Stimulated activated CD8-positive, alpha-beta memory T cell treated with anti-CD3 and anti-CD28 coated beads, Interleukin-15, amount 100 ng/mL, for 4 hours (primary cell): ENCODE measurements at places on chromosomes 1 and 21.

GRCh38 chr1:232620356-232620969 lies 9.5 kb downstream of the SIPA1L2 start:
- DNase-seq = no peak

GRCh38 chr1:198437332-198437731 lies 103.1 kb downstream of the ATP6V1G3 start:
- DNase-seq = no peak

- no peak for DNase-seq
Observed at GRCh38 chr1:43009274-43009673, 50.6 kb upstream of the SLC2A1 start.

- DNase-seq = no peak
Observed at GRCh38 chr1:177427811-177428210, 257.1 kb downstream of the BRINP2 start.

DNA sequence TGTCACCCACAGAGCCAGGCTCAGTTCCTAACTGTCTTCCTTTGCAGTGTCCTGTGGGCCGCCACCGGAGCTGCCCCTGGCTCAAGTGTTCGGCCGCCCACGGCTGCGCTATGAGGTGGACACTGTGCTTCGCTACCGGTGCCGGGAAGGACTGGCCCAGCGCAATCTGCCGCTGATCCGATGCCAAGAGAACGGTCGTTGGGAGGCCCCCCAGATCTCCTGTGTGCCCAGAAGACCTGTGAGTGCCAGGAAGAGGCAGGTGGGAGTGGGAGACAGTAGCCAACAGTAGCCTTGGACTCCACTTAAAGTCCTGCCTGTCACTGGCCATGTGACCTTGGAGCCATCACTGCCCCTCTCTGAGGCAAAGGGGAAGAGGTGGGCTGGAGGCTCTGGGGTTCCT lies 16.6 kb downstream of the BCAN start:
- DNase-seq = no peak

DNA sequence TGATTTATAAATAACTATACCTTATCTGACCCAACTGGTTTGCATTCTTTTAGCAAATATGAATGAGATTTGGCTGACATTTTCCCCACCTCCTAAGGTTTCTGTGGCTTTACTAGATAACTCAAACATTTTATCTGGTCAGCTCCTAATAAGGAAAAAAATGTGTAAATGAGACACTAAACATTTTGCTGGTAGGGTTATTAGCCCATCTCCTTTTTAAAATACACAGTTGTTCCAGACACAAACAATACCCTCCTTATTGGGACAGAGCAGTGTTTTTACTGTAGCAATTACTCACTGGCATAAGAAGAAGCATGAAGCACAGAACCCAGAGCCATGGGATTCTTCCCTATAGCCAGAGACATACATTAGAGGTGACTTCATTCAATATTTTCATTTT lies 53.8 kb upstream of the NUF2 start:
- no peak for DNase-seq

DNA sequence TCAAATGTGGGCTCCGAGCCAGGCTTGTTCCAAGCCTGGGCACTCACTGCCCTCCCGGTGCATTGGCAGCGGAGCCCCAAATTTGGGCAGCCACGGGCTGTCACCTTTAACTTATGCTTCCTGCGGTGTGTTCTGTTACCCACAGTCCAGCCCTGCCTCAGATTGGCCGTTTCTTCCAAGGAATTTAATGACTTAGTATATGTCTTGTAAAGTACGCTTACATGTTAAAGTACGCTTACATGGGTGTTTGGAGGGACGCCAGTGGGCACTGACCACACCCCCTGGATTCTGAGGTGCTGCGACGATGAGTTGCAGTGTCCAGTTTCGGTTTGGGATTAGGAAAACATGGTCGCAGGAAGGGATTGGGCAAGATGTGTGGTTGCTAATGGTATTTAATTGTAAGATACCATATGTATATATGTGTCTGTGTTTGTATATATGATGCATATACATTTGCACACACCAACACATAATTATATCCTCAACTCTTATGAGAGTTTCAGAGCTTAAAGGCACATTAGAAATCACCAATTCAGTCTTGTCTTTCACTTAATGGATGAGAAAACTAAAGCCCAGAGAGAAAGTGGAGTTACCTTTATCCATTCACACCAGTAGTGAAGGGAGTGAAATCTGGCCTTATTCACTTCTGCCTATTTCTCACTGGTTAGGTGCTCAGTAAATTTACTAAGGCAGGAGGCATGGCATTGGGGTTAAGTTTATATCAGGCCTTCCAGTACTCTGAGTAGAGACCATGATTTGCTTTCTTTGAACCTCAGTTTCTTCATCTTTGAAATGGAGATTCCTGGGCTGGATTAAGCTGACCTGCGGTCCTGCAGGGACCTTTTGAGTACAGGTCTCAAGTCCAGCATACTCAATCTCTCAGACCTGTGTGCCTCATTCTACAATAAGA lies 1.0 kb downstream of the SMYD2 start:
- DNase-seq = no peak

- DNase-seq = no peak
Observed at GRCh38 chr1:198179556-198179981, 22.8 kb downstream of the NEK7 start.

GRCh38 chr21:34992736-34993398 lies 56.2 kb downstream of the RUNX1 start:
- DNase-seq = no peak

- DNase-seq = no peak
Observed at GRCh38 chr1:207805841-207806421, 54.1 kb downstream of the CD46 start.

DNA sequence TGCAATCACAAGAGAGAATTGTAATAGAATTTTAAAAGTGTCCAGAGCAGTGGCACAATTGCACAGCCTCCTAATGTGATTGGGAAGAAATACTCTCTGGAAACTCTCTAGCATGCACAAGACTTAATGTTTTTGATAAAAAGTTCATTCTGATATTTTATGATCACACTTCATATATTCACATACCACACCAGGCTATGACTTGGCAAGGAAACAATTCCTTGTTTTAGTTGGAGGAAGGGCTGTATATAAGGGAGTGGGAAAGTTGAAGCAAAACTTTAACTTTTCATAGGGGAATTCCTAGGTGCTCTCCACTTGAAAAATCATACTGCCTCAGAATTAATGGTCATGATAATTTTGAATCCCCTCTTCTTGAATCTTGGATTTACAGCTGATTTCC lies 61.5 kb upstream of the ASB17 start:
- DNase-seq = no peak

DNA sequence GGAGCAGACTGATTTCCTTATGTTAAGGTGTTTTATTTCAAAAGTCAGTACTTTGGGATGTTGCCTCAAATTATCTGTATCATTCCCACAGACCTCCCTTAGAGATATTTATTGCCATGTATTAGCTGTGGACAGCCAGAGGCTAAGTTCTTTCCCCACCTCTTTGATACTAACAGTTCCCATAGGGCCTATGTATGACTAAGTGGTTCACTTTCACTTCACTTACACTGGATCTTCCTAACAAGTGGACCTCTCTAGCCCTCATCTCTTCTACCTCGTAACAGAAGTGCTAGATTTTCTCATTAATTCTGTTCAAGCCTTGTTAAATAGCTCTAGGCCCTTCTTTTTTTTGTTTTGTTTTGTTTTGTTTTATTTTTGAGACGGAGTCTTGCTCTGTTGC lies 6.2 kb downstream of the TRAF5 start:
- DNase-seq = no peak

DNA sequence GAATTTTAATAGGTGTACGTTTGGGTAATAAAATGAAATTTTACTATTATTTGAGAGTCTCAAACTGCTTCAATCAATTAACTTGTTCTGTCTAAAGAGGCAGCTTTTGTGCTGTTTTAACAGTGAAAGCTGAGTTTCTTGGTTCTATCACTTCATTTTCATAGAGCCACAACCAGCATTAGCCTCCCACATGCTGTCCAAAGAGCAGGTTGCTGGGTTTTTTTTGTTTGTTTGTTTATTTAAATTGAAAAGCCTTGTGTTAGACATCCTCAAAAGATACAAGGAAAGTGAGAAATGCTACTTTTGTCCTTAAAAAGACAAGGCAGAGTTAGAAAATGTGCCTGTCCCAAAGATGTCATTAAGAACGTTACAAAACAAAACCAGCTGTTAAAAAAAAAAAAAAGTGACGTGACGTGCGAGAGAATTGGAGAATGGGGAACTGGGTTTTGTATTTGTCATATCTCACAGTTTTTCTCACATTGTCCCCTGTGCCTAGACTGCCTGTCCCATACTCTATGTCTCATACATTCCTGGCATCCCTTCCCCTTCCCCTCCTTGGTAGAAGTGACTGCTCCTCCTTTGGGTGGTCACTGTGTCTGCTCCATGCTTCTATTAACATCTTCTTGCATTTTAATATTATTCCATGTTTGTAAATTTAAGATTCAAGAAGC lies 63.1 kb upstream of the CD34 start:
- no peak for DNase-seq

DNA sequence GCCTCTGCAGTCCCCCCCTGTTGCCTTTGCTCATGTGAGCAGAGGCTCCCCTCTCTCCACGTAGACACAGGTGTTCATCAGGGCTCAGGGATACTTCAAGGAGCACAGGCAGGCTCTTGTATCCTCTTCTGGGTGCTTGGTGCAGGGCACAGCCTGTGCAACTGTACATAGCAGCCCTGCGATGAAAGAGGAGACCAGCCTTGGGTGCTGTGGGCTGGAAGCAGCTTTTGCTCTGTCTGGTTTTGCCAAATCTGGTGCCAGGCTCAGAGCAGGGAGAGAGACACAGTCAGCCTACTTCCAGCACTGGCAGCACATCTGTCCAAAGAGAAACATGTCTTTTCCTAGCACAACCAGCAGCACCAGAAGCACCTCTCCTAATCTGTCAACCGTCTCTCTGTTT lies 132.1 kb downstream of the ETS2 start:
- no peak for DNase-seq

- DNase-seq = no peak
Observed at GRCh38 chr1:115031595-115031994, 2.0 kb downstream of the TSHB start.

GRCh38 chr1:231487019-231487418 lies 41.5 kb upstream of the TSNAX start:
- DNase-seq = no peak

GRCh38 chr1:240998024-240998423 lies 359.0 kb downstream of the RGS7 start:
- no peak for DNase-seq

GRCh38 chr21:27143476-27143875 lies 176.6 kb upstream of the ADAMTS5 start:
- DNase-seq = no peak

- no peak for DNase-seq
Observed at GRCh38 chr1:40161888-40162397, 756 bp downstream of the RLF start.

DNA sequence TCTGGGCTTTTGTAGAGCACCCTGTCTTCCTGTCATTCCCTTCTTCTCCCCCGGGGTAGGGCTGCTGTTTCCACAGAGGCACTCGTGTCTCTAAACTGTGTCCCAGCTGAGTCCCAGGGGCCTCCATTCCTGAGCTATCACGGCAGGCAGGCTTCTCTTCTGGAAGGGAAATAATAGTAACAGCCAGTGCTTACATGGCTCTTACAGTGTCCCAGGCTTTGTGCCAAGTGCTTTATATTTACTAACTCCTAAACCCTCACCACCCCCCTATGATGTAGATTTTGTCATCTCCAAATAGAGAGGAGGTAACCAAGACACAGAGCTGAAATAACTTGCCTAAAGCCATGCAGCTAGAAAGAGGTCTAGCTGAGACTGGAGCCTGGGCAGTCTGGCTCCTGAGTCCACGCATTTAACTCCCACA lies 1.4 kb upstream of the CELF3 start:
- no peak for DNase-seq
